ENCODE measurements at places on chromosomes 5 and 9.

DNA sequence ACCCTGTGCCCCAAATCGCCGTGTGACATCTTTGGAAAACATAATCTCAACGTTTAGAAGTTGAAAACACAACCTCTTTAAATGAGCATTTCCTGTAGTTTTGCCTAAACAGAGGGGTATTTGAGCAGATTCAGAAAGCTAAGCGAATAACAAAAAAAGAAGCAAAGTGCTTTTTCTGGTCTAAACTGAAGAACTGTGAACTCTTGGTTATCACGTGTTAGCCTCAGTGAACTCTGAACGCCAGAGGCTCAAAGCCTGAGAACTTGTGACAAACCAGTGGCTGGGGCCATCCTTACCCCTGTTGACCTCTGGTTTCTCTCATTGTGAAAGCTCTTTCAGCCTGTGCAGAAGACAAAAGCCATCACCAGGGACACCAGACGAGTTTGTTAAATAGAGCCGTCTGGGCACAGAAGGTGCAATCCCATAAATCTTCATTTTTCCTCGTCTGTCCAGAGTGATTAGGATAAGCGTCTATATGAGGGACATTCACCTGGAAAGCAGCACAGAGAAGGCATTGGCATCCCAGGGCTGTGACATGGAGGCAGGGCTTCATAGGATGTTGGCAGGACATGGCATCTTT lies 61.4 kb upstream of the ICE1 start:
- DNase-seq = no peak

DNA sequence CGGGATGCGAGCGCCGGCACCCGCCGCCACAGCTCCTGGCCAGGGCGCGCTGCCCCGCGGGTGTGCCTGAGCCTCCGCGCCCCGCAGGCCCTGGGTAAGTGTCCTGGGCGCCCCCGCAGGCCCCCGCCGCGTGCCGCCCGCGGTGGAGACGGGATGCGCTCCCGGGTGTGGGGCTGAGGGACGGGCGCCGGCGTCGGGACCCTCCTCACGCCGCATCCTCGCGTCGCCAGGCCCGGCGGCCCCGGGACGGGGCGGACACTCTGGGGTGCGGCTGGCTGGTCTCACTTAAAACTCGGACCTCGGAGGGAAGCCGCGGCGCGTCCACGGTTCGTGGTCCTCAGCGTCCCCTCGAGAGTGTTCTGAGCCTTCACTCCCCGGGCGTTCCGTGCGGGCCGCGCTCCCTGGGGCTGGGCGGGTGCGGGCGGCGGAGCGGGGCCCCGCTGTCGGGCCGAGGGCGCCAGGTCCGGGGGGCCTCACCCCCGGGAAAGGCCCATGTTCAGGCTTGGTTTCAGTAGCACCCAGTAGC lies 275 bp downstream of the AHRR start:
- no peak for DNase-seq

- no peak for DNase-seq
These were observed 494 bp upstream of the DOCK2 start for GRCh38 chr5:169636477-169637084.

DNA sequence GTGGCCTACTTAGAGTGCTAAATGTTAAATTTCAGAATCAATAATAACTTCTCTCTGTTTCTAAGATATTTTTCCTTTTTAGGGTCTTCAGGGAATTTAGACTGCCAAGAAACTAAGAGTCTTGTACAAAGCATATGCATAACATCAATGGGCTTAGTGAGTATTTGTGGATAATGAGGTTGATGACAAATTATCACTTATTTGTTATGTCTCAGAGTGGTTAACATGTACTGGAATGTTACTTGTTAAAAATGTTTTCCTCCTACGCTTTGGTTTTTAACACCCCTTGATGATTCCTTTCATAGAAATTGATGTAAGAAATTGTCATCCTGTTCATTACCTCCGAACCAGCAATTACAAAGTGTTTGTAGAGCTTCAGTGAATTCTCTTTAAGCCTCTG lies 144.3 kb downstream of the MRPS30 start:
- no peak for DNase-seq

DNA sequence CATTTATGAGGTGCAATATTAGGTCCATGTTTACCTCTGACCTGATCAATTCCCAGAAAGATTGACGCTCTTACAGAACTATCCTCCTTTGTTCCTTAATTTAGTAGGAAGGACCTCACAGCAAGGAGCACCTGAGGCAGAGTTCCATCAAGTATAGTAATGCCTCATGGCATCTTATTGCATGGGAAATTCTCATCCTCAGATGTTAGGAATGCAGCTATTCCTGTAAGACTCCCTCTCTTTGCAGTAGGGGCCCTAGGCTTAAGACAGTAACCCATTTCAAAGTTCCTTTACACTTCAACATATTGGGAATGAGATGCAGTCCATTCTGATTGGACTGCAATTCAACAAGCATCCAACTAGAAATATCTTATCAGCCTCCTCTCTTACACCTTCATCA lies 69.8 kb downstream of the SLCO4C1 start:
- DNase-seq = no peak

DNA sequence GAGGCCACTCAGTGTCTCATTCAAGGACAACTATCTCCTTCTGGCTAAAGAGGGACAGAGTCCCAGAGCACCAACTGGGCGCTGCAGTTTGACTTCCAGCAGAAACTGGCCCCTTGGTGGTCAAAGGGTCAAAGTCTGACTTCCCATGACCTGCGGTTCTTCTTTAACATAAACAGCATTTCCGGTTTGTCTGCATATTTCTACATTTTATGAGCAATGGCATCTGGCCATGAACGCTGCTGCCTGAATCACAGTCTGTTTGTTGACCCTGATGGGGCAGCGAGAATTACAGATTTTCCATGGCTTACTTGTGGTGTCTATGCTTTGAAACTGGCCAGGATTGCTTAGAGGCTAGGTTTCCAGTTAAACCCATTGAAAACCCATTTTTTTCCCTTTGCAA lies 1.3 kb downstream of the TNFSF15 start:
- DNase-seq = no peak

- no peak for DNase-seq
These were observed 43.5 kb downstream of the LIX1 start for GRCh38 chr5:97098922-97099321.

GRCh38 chr9:137446851-137447471 lies 5.8 kb upstream of the ENTPD8 start:
- DNase-seq = no peak

DNA sequence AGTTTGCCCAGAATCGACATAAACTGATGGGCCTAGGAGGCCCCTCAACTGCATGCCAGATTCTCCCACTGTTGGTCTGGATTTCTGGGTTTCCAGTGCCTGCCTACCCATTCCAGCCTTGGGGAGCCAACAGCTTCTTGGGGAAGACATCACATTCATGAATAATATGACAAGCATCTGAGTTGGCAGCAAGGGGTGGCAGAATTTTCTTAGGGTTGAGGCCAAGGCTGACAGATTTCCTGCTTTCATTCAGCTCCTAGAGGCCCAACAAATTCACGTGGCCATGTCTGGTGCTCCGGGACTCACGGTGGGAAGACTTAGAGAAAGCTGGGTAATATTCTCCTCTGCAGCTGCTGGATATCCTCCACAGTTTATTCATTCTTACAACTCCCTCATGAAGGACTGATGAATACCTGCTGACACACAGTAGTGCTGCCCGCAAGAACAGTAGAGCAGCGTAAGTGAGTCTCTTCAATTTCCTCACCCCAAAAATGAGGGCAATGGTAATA lies 305.0 kb upstream of the TNC start:
- no peak for DNase-seq

DNA sequence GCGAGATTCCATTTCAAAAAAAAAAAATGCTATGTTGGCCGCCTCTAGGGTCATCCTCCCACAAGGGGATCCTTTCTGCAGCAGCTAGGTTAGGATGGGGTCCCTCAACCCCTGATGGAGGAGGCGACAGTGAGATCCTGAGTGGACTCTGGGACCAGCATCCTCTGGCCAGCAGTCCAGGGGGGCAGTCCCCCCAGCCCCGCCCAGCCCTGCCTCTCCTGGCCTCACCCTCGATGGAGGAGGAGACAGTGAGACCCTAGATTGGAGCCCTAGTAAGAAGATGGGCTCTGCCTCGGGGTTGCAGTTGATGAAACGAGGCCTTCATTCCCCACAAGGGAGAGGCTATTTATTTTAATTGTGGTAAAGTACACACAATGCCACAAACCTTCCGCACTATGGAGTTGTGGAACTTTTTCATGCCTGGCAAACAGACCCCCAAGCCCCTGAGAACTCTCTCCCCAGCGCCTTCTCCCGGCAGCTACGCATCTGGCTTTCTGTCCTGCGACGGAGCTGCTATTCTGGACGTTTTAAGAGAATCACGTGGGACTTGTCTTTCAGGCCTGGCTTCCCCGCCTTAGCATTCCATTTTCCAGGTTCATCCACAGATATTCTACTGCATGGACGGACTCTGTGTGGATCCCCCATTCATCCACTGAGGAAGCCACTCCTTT lies 15.8 kb downstream of the VAV2 start:
- no peak for DNase-seq

- no peak for DNase-seq
These were observed 298.9 kb downstream of the TRIM32 start for GRCh38 chr9:116986015-116986414.

DNA sequence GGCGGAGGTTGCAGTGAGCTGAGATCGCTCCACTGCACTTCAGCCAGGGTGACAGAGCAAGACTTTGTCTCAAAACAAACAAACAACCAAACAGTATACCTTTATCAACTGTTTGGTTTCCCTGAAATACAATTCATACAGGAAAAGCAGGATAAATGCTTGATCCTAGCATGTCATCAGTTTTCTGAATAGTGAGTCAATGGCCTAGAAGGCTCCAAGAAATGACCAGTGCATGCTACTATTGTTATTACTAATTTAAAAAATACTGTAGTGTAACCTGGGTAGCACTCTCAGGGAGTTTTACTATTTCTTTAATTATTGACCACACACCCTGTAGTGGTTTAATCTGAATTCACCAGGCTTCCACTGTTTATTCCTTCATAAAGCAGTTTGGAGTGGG lies 101.0 kb upstream of the PTPN3 start:
- DNase-seq = no peak

DNA sequence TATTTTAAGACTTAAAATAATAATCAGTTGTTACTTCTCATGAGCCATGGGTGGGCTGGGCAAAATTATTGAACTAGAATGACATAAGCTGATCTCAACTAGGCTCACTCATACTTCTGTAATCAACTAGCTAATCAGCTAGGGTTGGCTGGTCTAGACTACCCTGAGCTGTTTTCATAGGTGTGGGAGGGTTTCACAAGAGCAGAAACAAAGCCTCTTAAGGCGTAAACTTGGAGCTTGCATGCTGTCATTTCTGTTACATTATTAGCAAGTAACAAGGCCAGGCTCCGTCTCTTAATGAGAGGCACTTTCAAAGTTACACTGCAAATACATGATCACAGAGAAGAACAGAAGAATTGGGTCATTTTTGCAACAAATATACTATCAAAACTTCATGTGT lies 57.2 kb upstream of the GHR start:
- DNase-seq = no peak

DNA sequence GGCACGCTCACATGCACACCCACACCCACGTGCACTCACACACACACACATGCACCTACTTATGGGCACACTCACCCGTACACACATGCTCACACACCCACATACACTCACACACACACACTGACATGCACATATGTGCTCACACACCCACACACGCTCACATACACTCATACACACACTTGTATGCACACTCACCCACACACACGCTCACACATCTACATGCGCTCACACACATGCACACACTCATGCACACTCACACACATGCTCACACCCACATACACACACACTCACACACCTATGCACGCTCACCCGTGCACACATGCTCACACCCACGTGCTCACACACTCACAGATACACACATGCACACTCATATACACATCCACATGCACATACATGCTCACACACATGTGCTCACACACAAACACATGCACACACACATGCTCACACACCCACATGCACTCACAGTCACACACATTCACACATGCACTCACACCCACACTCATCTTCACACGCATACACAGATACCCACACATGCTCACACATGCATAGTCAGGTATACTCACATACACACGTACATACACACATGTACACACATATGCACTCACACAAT lies 138.3 kb downstream of the OLFM1 start:
- DNase-seq = no peak

GRCh38 chr9:108784998-108785397 lies 70.8 kb downstream of the ACTL7B start:
- no peak for DNase-seq

GRCh38 chr5:56421246-56422075 lies 188.3 kb upstream of the ANKRD55 start:
- DNase-seq = no peak

- DNase-seq = no peak
These were observed 86.3 kb downstream of the SLC44A1 start for GRCh38 chr9:105330755-105331154.

- no peak for DNase-seq
These were observed 60.9 kb downstream of the SLC12A2 start for GRCh38 chr5:128144491-128144890.

DNA sequence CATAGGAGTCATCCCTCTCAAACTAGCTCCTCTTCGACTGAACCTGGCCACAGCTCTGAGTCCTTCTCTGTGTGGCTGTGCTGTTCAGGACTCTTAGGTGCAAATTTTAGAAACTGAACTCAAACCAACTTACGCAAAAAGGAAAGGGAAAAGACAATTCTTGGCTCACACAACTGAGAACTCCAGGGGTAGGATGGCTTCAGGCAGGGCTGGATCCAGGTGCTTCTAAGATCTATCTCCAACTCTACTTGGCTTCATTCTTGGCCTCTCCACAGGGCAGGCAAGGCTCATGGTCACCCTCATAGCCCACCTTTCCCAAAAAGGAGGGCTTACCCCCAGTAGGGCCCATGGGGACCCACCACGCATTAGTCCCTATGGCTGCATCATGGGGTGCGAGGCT lies 8.1 kb downstream of the ASS1 start:
- DNase-seq = no peak

DNA sequence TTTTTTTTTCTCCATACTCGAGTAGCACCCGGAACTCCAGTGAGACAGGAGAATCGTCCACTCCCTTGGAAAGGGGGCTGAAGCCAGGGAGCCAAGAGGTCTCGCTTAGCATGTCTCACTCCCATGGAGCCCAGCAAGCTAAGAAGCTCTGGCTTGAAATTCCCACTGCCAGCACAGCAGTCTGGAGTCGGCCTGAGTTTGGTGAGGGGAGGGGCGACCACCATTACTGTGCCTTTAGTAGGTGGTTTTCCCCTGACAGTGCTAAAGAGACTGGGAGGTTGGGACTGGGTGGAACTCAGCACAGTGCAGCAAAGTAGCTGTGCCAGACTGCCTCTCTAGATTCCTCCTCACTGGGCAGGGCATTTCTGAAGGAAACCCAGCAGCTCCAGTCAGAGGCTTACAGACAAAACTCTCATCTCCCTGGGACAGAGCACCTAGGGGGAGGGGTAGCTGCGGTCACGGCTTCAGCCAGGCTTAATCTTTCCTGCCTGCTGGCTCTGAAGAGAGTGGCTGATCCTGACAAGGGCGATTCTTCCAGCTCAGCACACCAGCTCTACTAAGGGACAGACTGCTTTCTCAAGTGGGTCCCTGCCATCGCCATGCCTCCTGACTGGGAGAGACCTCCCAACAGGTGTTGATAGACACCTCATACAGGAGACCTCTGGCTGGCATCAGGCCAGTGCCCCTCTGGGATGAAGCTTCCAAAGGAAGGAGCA lies 414.5 kb upstream of the ZNF608 start:
- no peak for DNase-seq

DNA sequence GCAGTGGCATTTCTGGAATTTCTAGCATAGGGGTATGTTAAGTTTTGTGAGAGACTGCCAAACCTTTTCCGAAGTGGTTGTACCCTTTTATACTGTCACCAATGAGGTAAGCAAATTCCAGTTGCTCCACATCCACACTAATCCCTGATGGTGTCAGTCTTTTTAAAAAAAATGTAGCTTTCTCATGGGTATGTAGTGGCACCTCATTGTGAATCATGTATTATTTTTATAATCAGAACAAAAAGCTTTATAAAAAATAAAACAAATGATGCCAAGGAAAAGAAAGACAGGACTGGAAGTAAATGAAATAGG lies 93.4 kb upstream of the CLINT1 start:
- no peak for DNase-seq
